ENCODE measurements at places on chromosomes 6 and 20. TPM values are rescaled to one million over a fixed set of nuclear protein-coding genes. Genes with fewer than 3 reads are reported as not detected.
A peak's percentile ranks its signal among the peaks of the same experiment; 100 is the strongest.

- H3K27me3 ChIP-seq: no peaks in the 10 kb centered on the region
- no peaks in the 10 kb centered on the region for H3K36me3 ChIP-seq
- no peak overlapping the region for H3K4me3 ChIP-seq
These were observed 37.6 kb upstream of the MPC1 start for GRCh38 chr6:166420351-166420750.

- no peaks in the 10 kb centered on the region for H3K27me3 ChIP-seq
- no peak overlapping the region for H3K27ac ChIP-seq
- no peaks in the 10 kb centered on the region for H3K4me1 ChIP-seq
- H3K4me3 ChIP-seq: no peak overlapping the region
- DNase-seq: no peak
These were observed 146.7 kb upstream of the MLN start for GRCh38 chr6:33950472-33950881.

GRCh38 chr6:119350952-119351372, 1.4 kb upstream of the MAN1A1 start:
- H3K4me1 ChIP-seq: peaks cover 11% of the 10 kb centered on the region
- no peak for DNase-seq
- no peaks in the 10 kb centered on the region for H3K27me3 ChIP-seq
- no peaks in the 10 kb centered on the region for H3K36me3 ChIP-seq
- H3K27ac ChIP-seq: peak overlapping the region; percentile 98

DNA sequence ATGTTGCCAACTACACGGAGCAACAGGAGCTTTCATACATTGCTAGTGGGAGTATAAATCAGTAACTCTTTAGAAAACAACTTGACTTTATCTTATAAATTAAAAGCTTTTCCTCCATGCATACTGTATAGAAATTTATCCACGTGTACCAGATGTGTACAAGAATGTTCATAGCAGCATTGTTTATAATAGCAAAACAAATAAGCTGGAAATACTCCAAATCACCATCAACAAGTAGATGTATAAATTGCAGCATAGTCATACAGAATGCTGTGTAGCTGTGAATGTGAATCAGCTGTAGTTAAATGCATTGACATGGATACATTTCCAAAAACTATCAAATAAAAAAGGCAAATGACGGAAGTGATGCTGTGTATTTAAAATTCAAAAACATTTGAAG, 6.0 kb downstream of the PSMF1 start:
- H3K4me3 ChIP-seq: no peak overlapping the region
- H3K4me1 ChIP-seq: peaks cover 36% of the 10 kb centered on the region
- DNase-seq: no peak
- H3K27me3 ChIP-seq: no peaks in the 10 kb centered on the region

Gene C6orf52
- total RNA-seq: not detected

Gene DEFB124
- not detected for total RNA-seq

Gene TTLL9
- total RNA-seq: not detected

Gene WFDC5
- not detected for total RNA-seq
